CD8-positive, alpha-beta memory T cell (primary cell): ENCODE measurements at places on chromosomes 11 and 22. TPM values are rescaled to one million over a fixed set of nuclear protein-coding genes. Genes with fewer than 3 reads are reported as not detected.

GRCh38 chr11:64385945-64386704 lies 27.2 kb downstream of the RPS6KA4 start:
- DNase-seq = no peak

OR8B2 gene
- not detected for total RNA-seq

KCNC1 gene
- total RNA-seq = not detected

DNA sequence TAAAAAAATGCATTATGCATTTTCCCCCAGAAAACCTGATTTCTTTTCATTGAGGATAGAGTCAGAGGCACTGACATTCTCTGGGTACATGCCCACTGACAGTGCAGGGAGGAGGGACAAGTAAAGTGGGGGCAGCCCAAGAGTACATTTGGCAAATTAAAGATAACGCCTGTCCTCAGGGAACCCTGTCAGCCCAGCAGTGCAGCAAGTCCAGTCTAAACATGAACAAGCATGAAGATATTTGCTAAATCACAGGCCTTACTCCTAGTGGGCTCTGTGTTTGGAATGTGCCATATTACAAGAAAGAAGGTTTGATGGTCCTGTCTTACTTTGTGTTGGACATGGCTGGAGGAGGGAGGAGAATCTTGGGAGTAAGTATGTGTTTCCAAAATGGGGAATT lies 37.9 kb downstream of the AMOTL1 start:
- DNase-seq = no peak

GRCh38 chr11:102603576-102603975 lies 21.6 kb downstream of the MMP20 start:
- DNase-seq = no peak

SESN3 gene
- 18.8 TPM for total RNA-seq

C11orf97 gene
- total RNA-seq = not detected

DNA sequence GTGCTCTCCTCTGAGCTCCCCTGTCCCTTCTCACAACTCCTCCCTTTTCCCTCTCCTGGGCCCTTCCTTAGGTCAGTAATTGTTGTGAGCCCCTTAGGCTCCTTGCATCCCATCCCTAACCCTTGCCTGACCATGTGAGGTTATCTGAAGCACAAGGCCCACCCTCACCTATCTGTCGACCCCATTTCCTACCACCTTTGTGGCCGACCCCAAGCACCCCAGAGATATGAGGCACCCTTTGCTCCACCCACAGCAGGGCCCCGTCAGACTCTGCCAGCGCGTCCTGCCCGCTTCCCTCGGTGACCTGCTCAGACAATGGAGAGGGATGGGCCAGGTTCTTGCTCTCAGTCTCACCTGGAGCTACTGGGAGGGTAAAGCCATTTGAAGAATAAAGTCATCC lies 1.3 kb downstream of the GNG3 start:
- DNase-seq = peak; percentile 25

DNA sequence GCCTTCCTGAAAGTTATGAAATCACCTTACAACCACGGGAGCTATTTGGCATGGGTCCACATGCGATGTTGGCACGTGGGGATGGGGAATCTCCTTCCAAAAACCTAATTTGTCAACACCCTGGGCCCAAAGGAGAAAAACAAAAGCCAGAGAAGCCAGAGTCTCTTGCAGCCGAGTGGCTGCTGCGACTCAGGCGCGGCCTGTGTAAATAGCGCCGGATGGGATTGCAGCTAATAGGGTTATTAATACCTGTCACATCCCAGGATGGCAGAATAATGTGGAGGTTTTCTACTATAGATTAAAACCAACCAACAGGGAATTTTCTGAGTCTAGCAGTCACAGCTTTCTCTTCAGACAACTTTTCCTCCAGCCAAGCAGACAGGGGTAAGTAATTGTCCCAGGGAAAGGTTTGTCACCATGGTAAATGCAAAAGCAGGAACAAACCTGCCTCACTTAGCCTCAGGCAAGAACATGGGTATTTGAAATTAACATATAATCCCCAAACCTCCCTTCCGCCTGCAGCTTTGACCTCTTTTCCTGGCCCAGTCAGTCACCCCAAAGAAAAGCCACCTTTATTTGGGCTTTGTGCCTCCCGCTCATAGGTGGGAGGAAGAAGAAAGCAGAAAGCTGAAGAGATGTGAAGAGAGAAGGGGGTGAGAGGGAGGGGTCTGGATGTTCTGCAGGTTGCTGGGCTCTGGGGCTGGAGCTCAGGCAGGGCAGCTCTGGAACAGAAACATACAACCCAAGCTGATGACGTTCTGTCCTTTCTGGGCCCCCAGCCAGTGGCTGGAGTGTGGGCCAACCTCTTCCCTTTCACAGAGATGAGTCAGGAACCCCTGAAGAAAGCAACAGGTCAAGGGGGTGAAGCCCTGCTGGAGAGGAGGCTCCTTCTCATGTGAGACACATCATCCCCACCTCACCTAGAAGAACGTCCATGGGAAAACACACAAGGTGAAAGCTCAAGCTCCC lies 376.5 kb downstream of the NXPE2 start:
- no peak for DNase-seq

OR1S1 gene
- not detected for total RNA-seq

- no peak for DNase-seq
Observed at GRCh38 chr22:38471237-38471636, 3.3 kb downstream of the KDELR3 start.

CBX6 gene
- total RNA-seq = 171 TPM

DNA sequence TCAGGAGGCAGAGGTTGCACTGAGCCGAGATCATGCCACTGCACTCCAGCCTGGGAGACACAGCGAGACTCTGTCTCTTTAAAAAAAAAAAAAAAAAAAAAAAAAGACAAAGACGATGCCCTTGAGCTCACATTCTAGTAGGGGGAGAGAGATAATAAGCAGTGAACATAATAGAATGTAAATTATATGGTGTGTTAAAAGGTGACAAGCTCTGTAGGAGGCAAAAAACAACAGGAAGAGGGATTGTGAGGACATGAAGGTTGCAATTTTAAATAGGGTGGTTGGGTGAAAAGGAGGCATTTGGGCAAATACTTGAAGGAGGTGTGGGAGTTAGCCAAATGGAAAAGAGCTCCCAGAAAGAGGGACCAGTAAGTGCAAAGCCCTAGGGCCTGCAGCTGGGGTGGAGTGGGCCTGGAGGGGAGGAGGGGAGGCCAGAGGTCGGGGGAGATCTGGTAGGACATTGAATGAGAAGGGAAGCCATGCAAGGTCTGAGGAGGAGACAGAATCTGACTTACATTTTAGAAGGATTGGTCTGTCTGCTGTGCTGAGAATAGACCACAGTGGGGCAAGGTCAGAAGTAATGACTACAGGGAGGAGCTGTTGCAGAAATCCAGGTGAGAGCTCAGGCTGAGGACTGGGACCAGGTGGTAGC lies 26.6 kb downstream of the P2RY2 start:
- DNase-seq = no peak

GRCh38 chr11:69718147-69718546 lies 14.3 kb upstream of the FGF19 start:
- DNase-seq = no peak

SPA17 gene
- 2.2 TPM for total RNA-seq

SLC22A25 gene
- total RNA-seq = not detected

DNA sequence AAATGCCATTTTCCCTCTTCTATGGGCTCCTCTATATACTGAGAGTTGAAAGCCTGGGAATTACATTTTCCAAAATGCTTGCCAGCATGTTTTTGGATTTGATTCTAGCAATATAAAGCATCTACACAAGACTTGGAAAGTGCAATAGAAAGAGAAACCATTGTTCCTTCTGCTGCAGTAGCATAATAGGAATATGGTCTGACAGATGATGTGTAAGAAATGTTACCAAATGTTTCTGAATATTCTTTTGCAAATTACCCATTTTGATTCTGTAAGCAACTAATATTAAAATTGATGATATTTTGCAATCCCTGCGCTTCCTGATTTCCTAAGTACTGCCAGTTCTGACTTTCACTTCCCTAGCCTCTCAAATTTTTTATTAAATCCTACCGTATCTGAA lies 61.6 kb downstream of the CASP12 start:
- no peak for DNase-seq

COX8A gene
- 424 TPM for total RNA-seq

- peak; percentile 76 for DNase-seq
Observed at GRCh38 chr22:41915035-41915785, at the start of gene SHISA8. TSS of gene SHISA8 (minus strand) at chr22:41915074. CDS start at chr22:41914667, 407 bp downstream.

TSGA10IP gene
- total RNA-seq = not detected

OR8G1 gene
- total RNA-seq = not detected

GRCh38 chr11:101456812-101457211 lies 127.0 kb downstream of the TRPC6 start:
- DNase-seq = no peak

DNA sequence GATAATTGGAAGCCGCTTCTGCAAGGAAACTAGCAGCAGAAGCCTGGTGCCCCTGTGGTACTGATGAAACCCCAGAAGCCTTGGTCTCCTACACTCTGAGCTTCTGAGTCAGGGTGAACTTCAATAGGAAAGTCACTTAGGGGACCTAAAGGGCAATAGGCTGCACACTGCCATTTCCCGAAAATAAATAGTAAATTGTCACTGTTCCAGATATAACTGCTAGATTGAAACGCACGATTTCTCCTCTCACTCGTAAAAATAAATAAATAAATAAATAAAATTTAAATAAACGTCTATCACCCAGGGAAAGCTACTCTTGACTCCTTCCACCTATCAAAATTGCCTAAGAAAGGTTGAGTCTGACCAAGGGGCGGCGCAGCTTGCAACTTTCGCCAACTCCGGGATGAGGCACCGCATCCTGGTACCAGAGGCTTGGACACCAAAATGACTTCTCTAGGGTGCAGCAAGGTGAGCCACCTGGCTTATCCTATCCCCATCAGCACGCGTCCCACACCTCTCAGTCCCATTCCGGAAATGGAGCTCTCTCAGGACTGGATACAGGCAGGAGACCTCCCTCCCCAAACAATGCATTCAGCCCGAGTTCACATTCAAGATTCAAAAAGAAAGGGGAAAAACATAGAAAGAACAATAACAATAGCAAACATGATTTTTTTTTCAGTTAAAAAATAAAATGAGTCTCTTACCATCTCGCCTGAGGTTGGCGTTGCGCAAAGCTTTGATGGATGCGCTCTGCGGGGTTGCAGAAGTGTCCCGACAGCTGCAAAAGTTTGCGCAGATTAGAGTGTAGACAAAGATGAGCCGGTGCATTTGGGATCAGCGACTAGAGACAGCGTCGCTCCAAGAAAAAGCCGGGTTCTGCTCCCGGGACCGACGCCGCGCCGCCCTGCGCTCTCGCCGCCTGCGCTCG lies 583 bp downstream of the PDGFD start:
- no peak for DNase-seq

DNA sequence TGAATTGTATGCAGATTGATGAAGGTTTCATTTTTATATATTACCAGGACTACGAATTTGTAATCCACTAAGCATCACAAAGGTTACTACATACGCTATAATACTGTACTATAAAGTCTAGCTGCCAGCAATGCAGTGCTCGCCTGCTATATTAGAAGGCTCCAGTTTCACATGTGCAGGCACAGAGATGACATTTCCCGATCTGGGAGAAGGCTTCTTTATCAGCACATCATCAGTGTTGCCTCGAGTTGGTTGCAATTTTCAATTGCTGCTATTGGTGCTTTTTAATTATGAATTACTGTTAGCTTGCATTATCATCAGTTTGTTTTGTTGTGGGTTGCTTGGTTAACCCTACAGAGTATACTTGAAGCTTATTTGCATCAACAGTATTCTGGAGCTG lies 143.2 kb upstream of the TEAD1 start:
- DNase-seq = no peak

GRCh38 chr11:93727985-93728791 lies 13.1 kb downstream of the TAF1D start:
- DNase-seq = no peak

GRCh38 chr11:61609980-61610366 lies 29.1 kb upstream of the SYT7 start:
- DNase-seq = no peak

DNA sequence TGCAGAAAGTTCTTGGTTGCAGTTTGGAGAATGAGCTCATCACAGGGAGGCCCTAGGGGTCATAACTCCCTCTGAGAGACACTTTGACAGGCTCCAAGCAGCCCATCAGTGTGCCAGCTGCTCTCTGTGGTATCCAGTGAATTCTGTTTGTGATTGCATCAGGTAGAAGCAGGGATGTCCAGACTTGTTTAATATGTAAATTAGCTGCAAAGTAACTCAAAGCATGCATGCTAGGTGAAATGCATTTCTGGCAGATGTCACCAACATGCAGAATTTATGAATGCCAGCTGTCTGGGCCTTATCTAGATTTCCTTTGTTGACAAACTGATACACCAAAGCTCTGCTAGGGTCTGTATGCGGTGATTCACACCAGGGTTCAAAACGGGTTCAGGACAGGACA lies 123.6 kb upstream of the MTNR1B start:
- DNase-seq = no peak

DNA sequence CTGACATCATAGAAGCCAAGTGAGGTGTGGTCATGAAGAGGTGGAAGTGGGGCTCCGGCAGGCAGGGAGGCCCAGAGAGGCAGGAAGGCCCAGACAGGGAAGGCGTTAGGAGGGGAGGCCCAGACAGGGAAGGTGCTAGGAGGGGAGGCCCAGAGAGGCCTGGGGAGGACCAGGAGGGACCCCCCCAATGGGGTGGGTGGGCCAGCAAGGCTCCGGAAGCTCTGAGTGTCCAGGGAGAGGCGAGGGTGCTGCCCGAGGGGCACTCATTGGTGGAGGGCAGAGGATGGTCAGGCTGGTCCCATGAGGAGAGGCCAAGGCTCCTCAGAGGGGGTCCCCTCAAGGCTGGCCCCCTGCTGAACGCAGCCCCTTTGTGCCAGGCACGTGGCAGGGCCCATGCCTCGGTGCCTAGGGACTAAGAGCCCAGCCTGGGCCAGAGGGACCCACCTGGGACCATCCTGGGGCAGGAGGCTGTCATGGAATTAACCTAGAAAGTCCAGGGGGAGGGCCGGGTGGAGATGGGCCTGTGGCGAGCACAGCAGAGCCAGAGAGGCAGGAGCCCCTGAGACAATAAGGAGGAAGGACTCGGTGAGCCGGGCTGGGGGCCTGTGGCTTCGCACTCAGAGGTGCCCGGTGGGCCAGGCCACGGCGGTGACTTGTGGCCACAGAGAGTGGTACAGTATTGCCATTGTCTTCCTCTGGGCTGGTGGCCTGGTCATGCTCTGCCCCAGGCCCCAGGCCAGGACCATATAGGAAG lies 12.2 kb downstream of the PHLDA2 start:
- DNase-seq = no peak
